ENCODE measurements at places on chromosomes 2 and 18.

GRCh38 chr2:119408221-119408619 is 23.4 kb upstream of the TMEM37 start:
- H3K27me3 ChIP-seq, result no peaks in the 10 kb centered on the region
- DNase-seq, result peak; percentile 85
- H3K27ac ChIP-seq, result peak overlapping the region; percentile 26
- no peaks in the 10 kb centered on the region for H3K36me3 ChIP-seq

- no peaks in the 10 kb centered on the region for H3K36me3 ChIP-seq
- H3K27me3 ChIP-seq, result no peaks in the 10 kb centered on the region
- no peak for DNase-seq
- no peaks in the 10 kb centered on the region for H3K4me1 ChIP-seq
- H3K27ac ChIP-seq, result no peak overlapping the region
These were observed 23.5 kb upstream of the MYO1B start for GRCh38 chr2:191221666-191222065.

DNA sequence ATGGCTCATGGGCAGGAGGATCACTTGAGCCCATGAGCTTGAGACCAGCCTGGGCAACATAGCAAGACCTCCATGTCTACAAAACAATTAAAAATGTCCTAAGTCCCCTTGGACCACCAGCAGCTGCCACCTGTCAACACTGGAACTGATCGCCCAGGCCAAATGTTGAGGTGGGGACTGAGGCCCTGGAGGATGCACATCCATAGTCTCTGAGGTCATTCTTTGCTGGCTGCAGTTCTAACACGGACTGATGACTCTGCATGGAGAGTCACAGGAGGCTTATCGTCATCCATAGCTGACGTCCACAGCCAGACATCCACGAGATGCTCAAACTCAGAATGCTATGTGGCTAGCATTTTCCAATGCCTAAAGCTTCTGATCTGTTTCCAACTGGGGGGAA is 151.3 kb downstream of the BCL2 start:
- peaks cover 13% of the 10 kb centered on the region for H3K4me1 ChIP-seq
- H3K4me3 ChIP-seq, result no peak overlapping the region
- no peaks in the 10 kb centered on the region for H3K27me3 ChIP-seq
- no peak for DNase-seq
- no peaks in the 10 kb centered on the region for H3K36me3 ChIP-seq
- no peak overlapping the region for H3K27ac ChIP-seq

DNA sequence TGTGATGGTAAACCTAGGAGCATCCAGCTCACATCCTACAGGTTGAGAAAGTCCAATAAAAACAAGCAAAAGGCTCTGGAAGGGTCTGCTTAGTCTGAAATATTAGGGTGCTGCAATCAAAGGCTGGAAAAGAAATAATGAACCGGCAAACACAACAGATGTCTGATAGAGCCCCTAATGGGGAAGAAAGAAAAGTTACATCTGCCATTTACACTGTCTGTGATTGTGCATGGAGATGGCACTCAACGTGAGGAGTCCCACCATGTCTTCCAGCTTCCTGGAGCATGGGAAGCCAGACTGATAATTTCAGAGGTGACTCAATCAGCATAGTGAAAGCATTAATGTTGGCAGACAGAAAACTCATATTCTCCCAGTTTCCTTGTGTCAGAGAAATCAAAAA is 307.8 kb downstream of the EPHA4 start:
- DNase-seq, result no peak
- H3K36me3 ChIP-seq, result no peaks in the 10 kb centered on the region
- no peak overlapping the region for H3K27ac ChIP-seq
- no peaks in the 10 kb centered on the region for H3K4me1 ChIP-seq
- H3K27me3 ChIP-seq, result no peaks in the 10 kb centered on the region

- DNase-seq, result no peak
- H3K27ac ChIP-seq, result no peak overlapping the region
- H3K36me3 ChIP-seq, result no peaks in the 10 kb centered on the region
- H3K4me1 ChIP-seq, result peaks cover 10% of the 10 kb centered on the region
These were observed 114.9 kb downstream of the HDAC4 start for GRCh38 chr2:239285932-239286230.

DNA sequence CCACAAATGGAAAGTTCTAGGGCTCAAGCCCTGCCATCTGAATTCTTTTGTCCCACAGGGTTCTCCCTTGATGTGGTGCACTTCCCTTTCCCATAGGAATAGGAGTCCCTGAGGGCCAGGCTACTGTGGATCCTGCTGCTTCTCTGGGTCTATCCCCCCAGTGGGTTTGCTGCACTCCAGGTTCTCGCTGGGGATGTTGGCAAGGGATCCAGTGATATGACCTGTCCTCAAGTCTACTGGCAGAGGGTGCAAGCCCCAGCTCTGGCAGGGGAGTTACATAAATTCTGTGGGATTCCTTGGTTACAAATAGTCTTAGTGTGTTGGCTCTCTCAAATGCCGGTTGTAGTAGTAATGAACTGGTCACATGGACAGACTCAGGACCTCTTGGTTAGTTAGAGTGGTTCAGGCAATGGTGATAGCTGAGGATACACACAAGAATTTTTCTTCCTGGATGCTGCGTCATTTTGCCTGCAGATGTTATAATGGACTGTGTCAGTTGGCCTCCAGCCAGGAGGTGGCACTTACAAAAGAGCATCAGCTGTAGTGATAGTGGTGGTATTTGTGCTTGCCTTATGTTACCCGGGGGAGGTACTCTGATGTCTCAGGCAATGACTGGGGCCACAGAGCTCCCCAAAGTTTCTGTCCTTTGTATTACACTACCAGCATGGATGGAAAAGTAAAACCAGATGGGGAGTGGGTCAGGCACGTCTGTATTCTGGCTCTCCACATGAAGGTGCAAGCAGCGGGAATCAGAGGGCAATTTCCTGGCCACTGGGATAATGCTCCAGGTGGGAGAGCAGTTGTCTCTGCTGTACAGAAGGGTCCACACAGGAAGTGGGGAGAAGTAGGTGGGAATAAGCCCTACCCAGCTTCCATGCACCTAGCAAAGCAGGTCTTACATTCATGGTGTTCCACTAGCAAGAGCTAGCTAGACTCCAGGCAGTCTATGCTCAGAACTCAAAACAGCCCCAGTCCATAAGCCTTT is 267.9 kb downstream of the SOX11 start:
- H3K27me3 ChIP-seq, result no peaks in the 10 kb centered on the region
- H3K4me1 ChIP-seq, result no peaks in the 10 kb centered on the region
- H3K36me3 ChIP-seq, result no peaks in the 10 kb centered on the region
- no peak overlapping the region for H3K4me3 ChIP-seq
